ENCODE measurements at places on chromosomes 1 and 21. TPM values are rescaled to one million over a fixed set of nuclear protein-coding genes. Genes with fewer than 3 reads are reported as not detected.

DNA sequence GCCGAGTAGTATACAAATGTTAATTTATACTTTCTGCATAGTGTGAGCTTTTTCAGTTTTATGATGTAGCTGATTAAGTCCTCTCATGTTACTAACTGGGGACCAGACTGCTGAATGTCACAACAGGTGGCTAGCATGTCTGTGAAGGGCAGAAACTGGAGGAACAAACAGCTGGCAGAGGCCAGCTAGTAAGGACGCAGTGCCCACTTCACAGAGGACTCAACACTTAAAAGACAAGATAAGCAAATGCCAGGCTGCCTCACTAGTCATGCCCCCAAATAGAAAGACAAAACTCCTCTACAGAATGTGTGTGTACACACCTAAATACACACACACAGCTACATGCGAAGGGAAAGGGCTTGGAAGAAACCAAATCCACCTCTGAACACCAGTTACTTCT is 73.8 kb upstream of the ZNF678 start:
- no peak overlapping the region for H3K27ac ChIP-seq
- no peaks in the 10 kb centered on the region for H3K36me3 ChIP-seq
- H3K27me3 ChIP-seq: no peaks in the 10 kb centered on the region
- no peak overlapping the region for H3K4me3 ChIP-seq

- H3K27ac ChIP-seq: no peak overlapping the region
- H3K4me3 ChIP-seq: no peak overlapping the region
- DNase-seq: no peak
- no peaks in the 10 kb centered on the region for H3K27me3 ChIP-seq
- no peaks in the 10 kb centered on the region for H3K4me1 ChIP-seq
These were observed 7.4 kb downstream of the MED8 start for GRCh38 chr1:43382027-43382779.

DNA sequence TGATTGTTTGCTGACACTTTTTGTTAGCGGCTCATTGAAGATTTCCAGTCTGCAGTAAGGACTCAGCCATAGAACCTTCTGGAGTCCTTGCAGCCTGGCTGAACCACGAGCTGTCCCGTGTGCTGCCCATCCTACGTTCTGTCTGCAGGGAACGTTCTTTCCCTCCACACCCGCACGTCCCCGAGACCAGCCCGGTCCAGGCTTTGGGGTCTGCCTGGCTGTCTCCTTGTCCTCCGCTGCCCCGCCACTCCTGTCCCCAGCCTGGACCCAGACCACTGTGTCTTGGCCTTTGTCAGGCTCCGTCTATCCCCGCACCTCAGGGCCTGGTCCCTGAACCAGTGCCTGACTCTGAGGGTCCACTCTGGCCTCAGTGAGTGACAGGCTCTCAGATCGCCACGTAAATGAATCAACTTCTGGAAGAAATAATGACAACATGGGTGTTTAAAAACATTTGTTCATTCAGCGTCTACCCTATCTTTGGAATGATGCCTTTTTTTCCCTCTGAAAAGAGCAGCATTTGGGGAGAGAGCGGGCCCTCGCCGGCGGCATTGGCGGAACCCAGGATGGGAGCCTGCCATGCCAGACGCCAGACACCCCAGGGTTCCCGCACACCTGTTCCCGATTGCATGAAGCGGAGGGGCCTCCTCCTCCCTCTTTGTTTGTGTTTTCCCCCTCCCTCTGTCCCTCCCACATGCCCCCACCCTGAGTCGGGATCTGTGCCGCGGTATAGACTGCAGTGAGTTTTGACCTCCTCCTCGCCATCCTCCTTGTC is 43.9 kb upstream of the C1orf174 start:
- H3K4me1 ChIP-seq: no peaks in the 10 kb centered on the region
- no peaks in the 10 kb centered on the region for H3K27me3 ChIP-seq
- no peaks in the 10 kb centered on the region for H3K36me3 ChIP-seq
- no peak for DNase-seq

The FAM163A gene
- not detected for total RNA-seq

GRCh38 chr1:233490488-233490887 is 123.4 kb upstream of the KCNK1 start:
- no peak overlapping the region for H3K4me3 ChIP-seq
- H3K4me1 ChIP-seq: no peaks in the 10 kb centered on the region
- no peaks in the 10 kb centered on the region for H3K36me3 ChIP-seq
- no peak for DNase-seq
- H3K27ac ChIP-seq: no peak overlapping the region
- no peaks in the 10 kb centered on the region for H3K27me3 ChIP-seq

The HSPA6 gene
- 11.9 TPM for total RNA-seq

GRCh38 chr1:98480271-98480670 is 181.2 kb upstream of the SNX7 start:
- no peaks in the 10 kb centered on the region for H3K36me3 ChIP-seq
- H3K27ac ChIP-seq: no peak overlapping the region
- DNase-seq: no peak
- no peaks in the 10 kb centered on the region for H3K27me3 ChIP-seq
- H3K4me3 ChIP-seq: no peak overlapping the region
- no peaks in the 10 kb centered on the region for H3K4me1 ChIP-seq

- H3K4me1 ChIP-seq: no peaks in the 10 kb centered on the region
- no peaks in the 10 kb centered on the region for H3K27me3 ChIP-seq
- H3K4me3 ChIP-seq: no peak overlapping the region
- H3K36me3 ChIP-seq: no peaks in the 10 kb centered on the region
- no peak for DNase-seq
These were observed 142.0 kb upstream of the KCNJ15 start for GRCh38 chr21:38114717-38115333.

- H3K27me3 ChIP-seq: no peaks in the 10 kb centered on the region
- no peak overlapping the region for H3K27ac ChIP-seq
- H3K4me1 ChIP-seq: peaks cover 8% of the 10 kb centered on the region
- H3K36me3 ChIP-seq: no peaks in the 10 kb centered on the region
These were observed 56.2 kb downstream of the LACTBL1 start for GRCh38 chr1:22916471-22916820.

The TMPRSS2 gene
- not detected for total RNA-seq

DNA sequence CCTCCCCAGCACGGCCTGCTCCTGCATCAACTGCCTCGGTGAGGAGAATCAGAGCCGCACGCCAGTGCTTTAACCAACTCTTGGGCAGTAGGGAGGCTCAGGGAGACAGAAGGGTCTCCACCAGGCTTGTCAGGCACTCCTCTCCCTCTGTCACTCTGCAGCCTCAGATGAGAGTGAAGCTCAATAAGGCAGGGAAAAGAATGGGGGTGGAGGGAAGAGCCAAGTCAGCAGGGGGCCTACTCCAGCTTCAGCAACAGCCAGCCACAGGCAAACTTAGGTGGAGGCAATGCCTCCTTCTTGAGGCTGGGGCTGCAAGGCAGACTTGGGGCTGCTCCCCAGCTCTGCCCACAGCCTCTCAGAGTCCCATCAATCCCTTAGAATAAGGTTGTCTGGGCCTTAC is 51.8 kb upstream of the A3GALT2 start:
- DNase-seq: no peak
- no peaks in the 10 kb centered on the region for H3K27me3 ChIP-seq
- H3K36me3 ChIP-seq: peaks cover 16% of the 10 kb centered on the region
- peaks cover 4% of the 10 kb centered on the region for H3K4me1 ChIP-seq
- no peak overlapping the region for H3K27ac ChIP-seq

DNA sequence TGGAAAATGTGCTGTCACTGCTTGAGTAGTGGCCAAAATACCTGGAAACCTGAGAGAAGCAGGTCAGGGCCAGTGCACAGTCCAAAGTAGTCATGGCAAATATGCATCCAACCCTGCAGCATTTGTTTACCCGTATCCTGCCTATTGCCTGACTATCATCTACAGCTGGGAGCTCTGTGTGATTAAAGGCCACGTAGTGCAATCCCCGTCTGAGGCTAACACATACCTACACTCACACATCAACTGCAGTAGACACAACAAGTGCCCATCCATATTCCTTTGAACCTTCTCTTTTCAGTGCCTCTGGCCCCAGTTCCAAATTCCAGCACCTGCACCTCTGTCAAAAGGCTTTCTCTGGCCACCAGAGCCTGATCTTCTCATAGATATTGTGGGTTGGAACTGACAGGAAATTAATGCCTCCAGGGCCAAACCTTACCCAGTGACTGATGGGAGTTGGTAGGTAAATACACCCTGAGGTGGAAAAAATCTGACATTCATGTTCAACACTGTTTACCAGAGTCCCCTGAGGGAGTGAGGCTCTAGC is 383.0 kb downstream of the SETD4 start:
- no peaks in the 10 kb centered on the region for H3K36me3 ChIP-seq
- DNase-seq: no peak
- no peaks in the 10 kb centered on the region for H3K4me1 ChIP-seq
- H3K4me3 ChIP-seq: no peak overlapping the region
- no peaks in the 10 kb centered on the region for H3K27me3 ChIP-seq
- no peak overlapping the region for H3K27ac ChIP-seq

The FCRL2 gene
- total RNA-seq: not detected

The F5 gene
- total RNA-seq: 0.85 TPM

DNA sequence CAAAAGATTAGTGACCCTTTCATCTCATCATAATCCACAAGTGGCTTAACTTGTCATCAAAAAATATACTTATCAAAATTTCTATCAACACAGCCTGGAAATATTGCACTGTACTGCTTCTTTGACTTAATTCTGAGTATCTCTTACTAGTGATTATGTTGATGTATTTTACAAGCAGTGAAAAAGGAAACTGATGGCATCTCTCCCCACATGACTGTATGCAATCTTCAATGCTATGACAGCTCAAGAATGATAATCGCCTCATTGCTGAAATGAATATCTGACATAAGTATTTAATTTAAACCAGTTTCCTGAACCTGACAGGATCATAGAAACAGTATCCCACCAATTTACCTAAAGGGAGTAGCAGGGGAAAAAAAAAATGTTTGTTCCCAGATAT is 79.5 kb downstream of the DPYD start:
- no peak overlapping the region for H3K27ac ChIP-seq
- no peaks in the 10 kb centered on the region for H3K4me1 ChIP-seq
- H3K36me3 ChIP-seq: no peaks in the 10 kb centered on the region
- H3K4me3 ChIP-seq: no peak overlapping the region

The RGS18 gene
- total RNA-seq: 1.8 TPM

- no peak overlapping the region for H3K4me3 ChIP-seq
- DNase-seq: no peak
- no peaks in the 10 kb centered on the region for H3K4me1 ChIP-seq
- H3K36me3 ChIP-seq: no peaks in the 10 kb centered on the region
These were observed 22.8 kb upstream of the TSPEAR start for GRCh38 chr21:44734026-44734745.

DNA sequence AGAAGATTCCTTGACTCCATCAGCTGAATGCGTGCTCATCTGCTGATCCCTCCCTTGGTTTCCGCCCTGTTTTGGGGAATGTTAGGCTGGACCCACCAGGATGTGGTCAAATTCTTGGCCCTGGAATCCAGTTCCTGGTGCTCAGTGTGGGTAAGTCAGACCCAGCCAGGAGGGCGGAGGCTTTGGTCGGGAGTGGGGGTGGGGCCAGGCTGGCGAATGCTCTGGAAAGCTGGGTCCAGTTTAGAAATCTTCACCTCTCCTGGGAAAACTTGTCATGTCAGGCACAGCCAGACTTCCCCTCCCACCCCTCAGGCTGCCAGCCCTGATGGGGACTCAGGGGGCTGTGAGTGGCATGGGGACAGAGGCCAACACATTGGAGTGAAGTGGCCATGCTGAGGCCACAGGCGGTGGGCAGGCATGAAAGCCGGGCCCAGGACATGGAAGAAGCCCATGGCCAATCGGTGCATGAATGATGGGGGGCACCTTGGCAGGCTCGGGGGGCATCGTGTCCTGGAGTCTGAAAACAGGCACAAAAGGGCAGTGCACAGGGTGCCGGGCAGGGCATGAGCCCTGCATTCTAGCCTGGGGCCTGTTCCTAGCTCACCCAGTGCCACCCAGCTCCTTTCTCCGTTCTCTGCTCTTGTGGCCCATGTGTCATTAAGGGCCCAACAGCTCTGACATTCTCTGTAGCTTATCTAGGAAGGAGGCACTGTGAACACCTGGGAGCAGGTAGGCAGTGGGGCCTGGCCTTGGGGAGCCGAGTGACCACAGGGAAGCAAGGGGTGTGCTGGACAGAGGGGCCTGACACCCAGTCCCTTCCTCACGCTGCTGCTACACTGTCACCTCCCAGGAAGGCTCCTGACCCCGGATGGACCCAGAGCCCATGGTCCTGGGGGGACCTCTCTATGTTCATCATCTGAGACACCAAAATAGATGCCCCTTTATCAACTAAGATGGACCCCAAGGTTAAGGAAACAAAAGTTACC is 14.6 kb upstream of the PADI1 start:
- no peaks in the 10 kb centered on the region for H3K4me1 ChIP-seq
- DNase-seq: no peak
- H3K27ac ChIP-seq: no peak overlapping the region

- H3K27ac ChIP-seq: peak overlapping the region; percentile 61
- H3K27me3 ChIP-seq: no peaks in the 10 kb centered on the region
- peak; percentile 9 for DNase-seq
- peaks cover 4% of the 10 kb centered on the region for H3K4me1 ChIP-seq
- H3K4me3 ChIP-seq: no peak overlapping the region
- H3K36me3 ChIP-seq: no peaks in the 10 kb centered on the region
These were observed 30.7 kb upstream of the SERBP1 start for GRCh38 chr1:67460676-67461500.

DNA sequence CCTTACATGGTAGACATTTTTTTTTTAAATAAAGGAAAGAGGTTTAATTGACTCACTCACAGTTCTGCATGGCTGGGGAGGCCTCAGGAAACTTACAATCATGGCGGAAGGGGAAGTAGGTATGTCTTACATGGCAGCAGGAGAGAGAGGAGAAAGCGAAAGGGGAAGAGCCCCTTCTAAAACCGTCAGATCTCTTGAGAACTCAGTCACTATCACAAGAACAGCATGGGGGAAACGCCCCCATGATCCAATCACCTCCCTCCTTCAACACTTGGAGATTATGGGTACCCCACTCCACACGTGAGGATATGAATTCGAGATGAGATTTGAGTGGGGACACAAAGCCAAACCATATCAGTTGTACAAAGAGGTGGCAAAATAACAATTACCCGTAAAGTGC is 301.7 kb downstream of the GRIK1 start:
- H3K4me3 ChIP-seq: no peak overlapping the region
- H3K4me1 ChIP-seq: no peaks in the 10 kb centered on the region
- H3K36me3 ChIP-seq: no peaks in the 10 kb centered on the region
- no peak for DNase-seq

DNA sequence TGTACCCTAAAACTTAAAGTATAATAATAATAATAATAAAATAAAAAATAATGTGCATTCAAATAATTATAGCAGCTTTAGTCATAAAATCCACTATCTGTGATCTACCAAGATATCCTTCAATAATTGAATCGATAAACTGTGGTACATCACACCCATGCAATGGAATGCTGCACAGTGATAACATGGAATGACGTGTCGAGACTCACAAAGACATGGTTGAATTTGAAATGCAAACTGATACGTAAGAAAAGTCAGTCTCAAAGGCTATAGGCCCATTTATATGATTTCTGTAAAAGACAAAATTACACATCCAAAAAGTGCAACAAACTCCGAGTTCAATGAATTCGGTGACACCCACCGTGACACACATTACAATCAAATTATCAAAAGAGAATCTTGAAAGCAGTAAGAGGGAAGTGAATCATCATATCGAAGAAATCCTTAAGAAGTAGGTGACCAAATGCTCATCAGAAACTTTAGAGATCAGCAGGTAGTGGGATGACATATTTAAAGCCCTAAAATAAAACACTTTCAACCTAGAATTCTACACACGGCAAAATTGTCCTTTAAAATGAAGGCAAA is 5.2 kb upstream of the SPRR2E start:
- DNase-seq: no peak
- no peak overlapping the region for H3K4me3 ChIP-seq
- no peaks in the 10 kb centered on the region for H3K4me1 ChIP-seq
- no peaks in the 10 kb centered on the region for H3K27me3 ChIP-seq
- H3K36me3 ChIP-seq: no peaks in the 10 kb centered on the region

The GCSAML gene
- total RNA-seq: 1.2 TPM

GRCh38 chr1:145871994-145872924 is 13.4 kb upstream of the PIAS3 start:
- no peaks in the 10 kb centered on the region for H3K27me3 ChIP-seq
- H3K36me3 ChIP-seq: peaks cover 8% of the 10 kb centered on the region
- H3K4me3 ChIP-seq: peak overlapping the region; percentile 71
- H3K4me1 ChIP-seq: peaks cover 35% of the 10 kb centered on the region
- no peak for DNase-seq
